PC-3 (cell line): ENCODE measurements at places on chromosomes 11 and 22.

DNA sequence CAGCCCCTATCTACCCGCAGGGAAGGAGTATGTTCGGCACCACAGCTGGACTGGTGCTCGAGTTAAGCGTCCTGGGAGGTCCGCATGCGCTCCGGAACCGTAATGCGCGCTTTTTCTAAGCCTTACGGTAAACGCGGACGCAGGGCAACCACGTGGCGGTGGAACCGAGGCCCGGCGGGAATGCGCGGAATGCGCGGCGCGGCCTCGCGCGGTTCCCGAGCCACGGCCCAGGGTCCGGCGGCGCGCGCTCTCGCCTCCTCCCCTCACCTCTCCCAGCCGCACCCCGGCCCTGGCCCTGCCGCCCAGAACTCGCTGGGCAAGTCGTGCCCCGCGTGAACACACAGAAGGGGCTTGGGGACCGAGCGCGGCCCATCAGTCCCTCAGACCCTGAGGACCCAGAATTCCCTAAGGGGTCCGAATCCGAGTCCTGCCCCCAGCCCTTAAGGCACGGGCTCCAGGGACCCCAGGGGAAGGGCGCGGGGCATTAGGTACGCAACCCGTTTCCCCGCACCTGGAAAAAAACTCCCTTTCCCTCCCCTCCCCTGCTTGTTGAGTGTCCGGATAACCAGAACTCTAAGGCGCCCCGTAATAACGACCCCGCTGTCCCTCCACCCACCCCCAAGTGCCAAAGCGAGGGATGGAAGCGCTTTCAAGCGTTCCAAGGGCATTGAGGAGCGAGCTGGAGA lies 4.3 kb upstream of the CCND1 start:
- DNase-seq, result peak; percentile 89
- H3K4me3 ChIP-seq, result peak overlapping the region; percentile 59
- no peak overlapping the region for H3K27ac ChIP-seq
- H3K27me3 ChIP-seq, result no peaks in the 10 kb centered on the region

- H3K27me3 ChIP-seq, result peaks cover 3% of the 10 kb centered on the region; the same call in 1 of the 2 replicates
- no peaks in the 10 kb centered on the region for H3K36me3 ChIP-seq
- no peaks in the 10 kb centered on the region for H3K4me1 ChIP-seq
- H3K27ac ChIP-seq, result no peak overlapping the region
- DNase-seq, result no peak
- H3K4me3 ChIP-seq, result no peak overlapping the region
Observed at GRCh38 chr11:26070714-26071380, 261.1 kb upstream of the ANO3 start.

DNA sequence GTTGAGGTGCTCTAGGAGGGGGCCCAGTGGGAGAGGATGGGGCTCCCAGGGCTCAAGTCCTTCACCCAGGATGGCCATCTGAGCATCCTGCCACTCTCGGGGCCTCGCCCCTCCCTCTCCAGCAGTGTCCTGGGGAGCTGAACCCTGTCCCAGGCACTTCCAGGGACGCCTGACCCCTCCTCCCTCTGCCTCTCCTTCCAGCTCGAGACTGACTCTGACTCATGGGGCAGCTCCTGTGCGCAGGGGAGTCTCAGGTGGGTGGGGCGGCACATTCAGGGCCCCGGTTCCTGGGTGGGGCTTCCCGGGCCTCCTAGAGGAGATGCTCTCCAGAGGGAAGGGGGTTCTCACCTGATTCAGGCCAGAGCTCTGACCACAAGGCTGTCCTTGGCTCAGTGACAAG lies 77.1 kb upstream of the IGLL5 start:
- no peak overlapping the region for H3K27ac ChIP-seq
- no peak overlapping the region for H3K4me3 ChIP-seq
- H3K4me1 ChIP-seq, result no peaks in the 10 kb centered on the region

- no peaks in the 10 kb centered on the region for H3K27me3 ChIP-seq
- no peaks in the 10 kb centered on the region for H3K36me3 ChIP-seq
- DNase-seq, result no peak
- H3K4me1 ChIP-seq, result no peaks in the 10 kb centered on the region
- H3K27ac ChIP-seq, result no peak overlapping the region
Observed at GRCh38 chr22:48327721-48328120, 1500.0 kb downstream of the BRD1 start.

DNA sequence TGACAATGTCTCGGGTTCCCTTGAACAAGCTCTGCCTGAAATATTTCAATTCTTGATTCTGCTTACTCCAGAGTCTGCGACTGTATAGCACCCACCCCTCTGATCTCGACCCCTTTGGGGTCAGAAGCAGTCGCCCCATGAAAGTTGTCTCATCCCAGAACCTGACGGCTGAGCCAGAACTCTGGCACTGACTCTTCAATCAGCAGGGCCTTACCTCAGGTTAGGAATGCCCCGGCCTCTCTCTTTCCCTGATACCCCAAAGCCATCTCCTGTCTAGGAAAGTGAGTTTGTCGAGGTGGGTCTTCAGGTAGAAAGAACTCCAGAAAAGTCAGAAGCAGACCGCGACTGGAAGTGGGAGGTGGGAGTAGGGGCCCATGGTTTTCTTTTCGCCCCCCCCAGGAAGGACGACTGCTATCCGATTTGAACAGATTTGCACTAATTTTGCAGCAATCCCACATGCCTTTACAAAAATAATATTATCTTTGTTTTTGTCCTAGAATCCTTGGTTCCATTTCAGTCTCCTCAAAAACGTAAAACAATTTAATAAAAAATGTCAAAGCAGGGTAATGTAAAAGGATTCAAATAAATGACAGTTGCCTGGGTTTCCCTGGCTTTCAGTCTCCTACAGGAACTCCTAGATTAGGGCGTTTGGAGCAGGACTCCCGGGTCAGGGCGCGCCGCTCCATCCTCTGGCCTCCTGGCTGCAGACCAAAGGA lies 898 bp upstream of the ROBO3 start:
- no peaks in the 10 kb centered on the region for H3K36me3 ChIP-seq
- no peak for DNase-seq
- no peak overlapping the region for H3K27ac ChIP-seq
- H3K4me3 ChIP-seq, result no peak overlapping the region
- no peaks in the 10 kb centered on the region for H3K4me1 ChIP-seq
- peaks cover 84% of the 10 kb centered on the region for H3K27me3 ChIP-seq

DNA sequence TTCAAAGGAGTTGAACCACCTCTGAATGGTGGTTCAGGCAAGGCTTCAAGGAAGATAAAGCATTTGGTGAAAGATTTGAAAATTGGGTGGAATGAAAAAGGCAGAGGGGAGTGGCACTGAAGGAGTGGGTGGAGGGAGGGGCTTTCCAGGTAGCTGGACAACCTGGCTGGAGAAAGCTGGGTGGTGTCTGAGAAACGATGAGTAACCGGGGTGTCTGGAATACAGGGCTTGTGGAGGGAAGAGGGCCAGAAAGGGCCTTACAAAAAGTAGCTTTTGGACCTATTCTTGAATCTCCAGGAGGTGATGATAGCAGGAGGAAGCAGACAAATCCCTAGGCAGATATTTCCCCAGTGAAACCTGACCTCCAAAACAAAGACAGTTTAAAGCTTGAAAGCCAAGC lies 99.3 kb downstream of the RASSF10 start:
- peak; percentile 17 for DNase-seq
- H3K4me1 ChIP-seq, result peaks cover 26% of the 10 kb centered on the region
- H3K4me3 ChIP-seq, result no peak overlapping the region
- H3K27ac ChIP-seq, result no peak overlapping the region

DNA sequence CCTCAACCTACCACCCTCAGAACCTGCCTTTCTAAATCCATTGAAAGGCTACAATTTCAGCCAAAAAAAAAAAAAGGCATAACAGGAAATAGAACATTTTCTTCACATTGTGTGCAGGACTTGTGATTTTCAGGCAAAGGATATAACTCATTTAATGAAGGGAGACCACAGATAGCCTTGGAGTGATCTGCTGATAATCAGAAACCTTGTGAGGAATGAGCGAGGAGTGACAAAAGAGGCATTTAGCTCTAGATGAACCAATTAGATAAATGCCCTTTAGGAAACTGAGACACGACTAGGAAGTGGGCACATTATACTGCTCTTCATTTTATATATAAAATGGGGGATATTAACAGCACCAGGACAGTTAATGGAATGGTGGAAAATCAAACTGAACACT lies 216.5 kb upstream of the GRIA4 start:
- no peak overlapping the region for H3K27ac ChIP-seq
- DNase-seq, result no peak
- no peaks in the 10 kb centered on the region for H3K4me1 ChIP-seq
- no peaks in the 10 kb centered on the region for H3K27me3 ChIP-seq
- H3K36me3 ChIP-seq, result no peaks in the 10 kb centered on the region

- H3K36me3 ChIP-seq, result no peaks in the 10 kb centered on the region
- no peak overlapping the region for H3K27ac ChIP-seq
- H3K4me1 ChIP-seq, result peaks cover 12% of the 10 kb centered on the region; the same call in 1 of the 2 replicates
- H3K4me3 ChIP-seq, result no peak overlapping the region
Observed at GRCh38 chr11:32433101-32433913, 2.0 kb downstream of the WT1 start.
